ENCODE measurements at places on chromosomes 2 and 18. TPM values are rescaled to one million over a fixed set of nuclear protein-coding genes. Genes with fewer than 3 reads are reported as not detected.

DNA sequence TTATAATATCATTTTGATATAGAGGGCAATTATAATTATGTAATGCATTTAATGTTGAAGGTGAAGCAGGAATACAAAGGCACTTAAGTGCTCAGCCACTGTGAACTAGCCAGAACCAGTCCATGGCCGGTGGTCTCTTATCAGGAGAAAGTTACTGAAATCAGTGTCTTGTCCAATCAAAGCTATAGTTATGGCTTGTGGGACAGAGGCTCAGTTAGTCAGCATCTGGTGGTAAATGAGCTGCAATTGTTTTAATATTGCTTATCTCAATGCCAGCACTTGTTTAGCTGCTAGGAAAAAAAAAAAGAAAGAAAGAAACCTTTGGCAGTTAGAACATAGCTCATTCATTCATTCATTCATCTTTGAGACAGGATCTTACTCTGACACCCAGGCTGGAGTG, 3.8 kb upstream of the ALS2 start:
- peaks cover 19% of the 10 kb centered on the region for H3K4me1 ChIP-seq
- H3K4me3 ChIP-seq = no peak overlapping the region
- no peaks in the 10 kb centered on the region for H3K36me3 ChIP-seq
- no peak for DNase-seq

DNA sequence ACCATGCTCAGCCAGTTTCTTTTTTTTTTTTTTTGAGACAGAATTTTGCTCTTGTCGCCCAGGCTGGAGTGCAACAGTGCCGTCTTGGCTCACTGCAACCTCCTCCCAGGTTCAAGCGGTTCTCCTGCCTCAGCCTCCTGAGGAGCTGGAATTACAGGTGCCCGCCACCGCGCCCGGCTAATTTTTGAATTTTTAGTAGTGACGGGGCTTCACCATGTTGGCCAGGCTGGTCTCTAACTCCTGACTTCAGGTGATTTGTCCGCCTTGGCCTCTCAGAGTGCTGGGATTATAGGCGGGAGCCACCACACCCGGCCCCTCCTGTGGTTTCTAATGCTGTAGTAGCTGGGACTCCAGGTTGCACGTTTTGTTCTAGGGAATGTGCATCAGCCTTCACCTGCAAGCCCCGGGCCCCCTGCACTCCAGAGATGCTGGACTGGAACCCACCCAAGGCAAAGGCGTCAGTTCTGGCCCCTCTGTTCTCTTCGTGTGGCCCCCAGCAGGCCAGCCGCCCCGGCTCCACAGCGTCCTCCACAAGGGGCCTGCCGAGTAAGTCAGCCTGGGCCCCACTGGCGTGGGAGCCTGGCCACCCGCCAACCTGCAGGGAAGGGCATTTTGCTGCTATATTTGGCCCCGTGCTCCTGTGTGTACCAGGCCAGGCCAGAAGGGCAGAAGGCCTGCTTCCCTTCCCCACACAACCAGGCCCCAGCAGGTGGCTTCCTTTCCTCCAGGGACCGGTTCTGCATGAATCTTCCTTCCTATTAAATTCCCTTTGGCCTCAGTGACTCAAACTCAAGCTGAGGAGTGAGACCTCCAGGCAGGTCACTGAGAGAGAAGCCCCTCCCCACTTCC, 25.7 kb upstream of the B3GNT7 start:
- no peaks in the 10 kb centered on the region for H3K36me3 ChIP-seq
- H3K4me3 ChIP-seq = no peak overlapping the region

DNA sequence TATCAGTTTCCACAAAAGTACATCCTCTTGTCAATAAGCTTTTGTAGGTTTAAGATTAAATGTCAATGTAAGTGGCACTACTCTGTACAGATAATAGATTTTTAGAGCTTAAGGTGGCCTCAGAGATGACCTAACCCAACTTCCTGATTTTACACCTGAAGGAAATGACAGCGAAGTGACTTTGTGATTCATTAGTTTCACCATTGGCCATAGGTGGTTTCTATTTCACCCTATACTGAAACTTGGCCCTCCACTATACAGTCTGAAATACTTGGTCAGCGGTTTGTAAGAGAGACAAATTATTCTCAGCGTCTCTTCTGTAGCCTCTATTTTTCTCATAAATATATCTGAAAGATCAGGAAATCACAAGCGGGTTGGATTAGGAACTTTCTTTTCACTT, 330.4 kb upstream of the FAM98A start:
- peaks cover 2% of the 10 kb centered on the region for H3K36me3 ChIP-seq
- no peak for DNase-seq
- peaks cover 3% of the 10 kb centered on the region for H3K4me1 ChIP-seq

DNA sequence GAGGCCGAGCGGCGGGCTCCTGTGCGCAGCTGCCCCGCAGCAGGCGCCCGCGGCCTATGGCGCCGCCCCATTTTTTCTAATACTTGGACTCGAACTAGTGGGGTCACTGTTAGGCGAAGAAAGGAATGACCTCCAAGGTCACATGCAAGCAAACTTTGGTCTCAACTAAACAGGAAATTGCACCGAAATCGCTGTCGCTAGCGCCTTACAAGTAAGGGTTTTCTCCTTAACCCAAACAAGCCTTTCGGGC, 339 bp downstream of the ACAA2 start:
- H3K27ac ChIP-seq = peak overlapping the region; percentile 99
- peak overlapping the region; percentile 99 for H3K4me3 ChIP-seq
- no peaks in the 10 kb centered on the region for H3K27me3 ChIP-seq
- H3K36me3 ChIP-seq = peaks cover 42% of the 10 kb centered on the region
- peaks cover 42% of the 10 kb centered on the region for H3K4me1 ChIP-seq

DNA sequence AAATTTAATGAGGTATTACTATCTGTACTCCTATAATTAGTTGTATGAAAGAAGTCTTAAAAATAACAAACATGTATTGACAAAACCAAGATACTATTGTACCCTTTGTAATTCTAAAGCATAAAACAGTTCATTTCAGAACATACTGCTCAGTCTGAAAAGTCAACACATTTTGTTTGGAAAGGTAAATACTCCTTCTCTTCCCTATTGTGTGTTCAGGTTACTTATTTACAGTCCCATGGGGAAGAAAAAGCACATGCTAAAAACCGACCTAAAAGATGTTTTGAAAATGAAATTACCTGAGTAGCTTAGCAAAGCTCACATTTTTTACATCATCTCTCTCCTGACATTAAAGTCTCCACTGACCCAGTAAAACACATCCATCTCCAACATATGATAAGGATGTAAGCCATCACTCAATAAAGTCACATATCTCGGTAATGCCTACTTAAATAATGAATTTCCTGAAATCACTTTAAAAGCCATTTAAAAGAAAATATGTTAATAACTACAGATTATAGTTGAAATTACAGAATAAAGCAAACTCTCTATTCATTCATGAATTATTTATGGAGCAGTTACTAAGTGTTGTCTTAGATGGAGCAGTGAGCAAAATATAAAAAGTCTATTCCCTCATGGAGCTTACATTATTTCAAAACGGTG, 75.6 kb upstream of the FZD5 start:
- H3K4me1 ChIP-seq = peaks cover 12% of the 10 kb centered on the region
- no peak overlapping the region for H3K4me3 ChIP-seq
- H3K27me3 ChIP-seq = no peaks in the 10 kb centered on the region
- DNase-seq = no peak

DNA sequence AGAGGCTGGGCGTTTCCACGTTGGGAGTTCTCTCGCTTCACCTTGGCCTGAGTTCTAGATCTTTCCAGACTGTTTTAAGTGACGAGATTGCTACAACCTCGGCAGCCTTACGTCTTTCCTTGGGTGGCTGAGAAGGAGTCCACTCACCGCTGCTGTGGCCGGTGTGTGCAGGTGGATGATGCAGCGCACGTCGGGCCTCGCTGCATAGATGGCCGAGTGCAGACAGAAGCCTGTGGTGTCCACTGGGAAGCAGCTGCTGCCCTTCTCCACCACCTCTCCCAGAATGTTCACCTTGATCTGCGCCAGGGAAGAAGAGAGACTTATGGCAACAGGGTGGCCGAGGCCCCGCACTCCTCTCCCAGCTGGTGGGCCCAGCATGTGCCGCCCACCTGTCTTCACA, 75.7 kb downstream of the ADD2 start:
- H3K4me3 ChIP-seq = no peak overlapping the region
- H3K27me3 ChIP-seq = no peaks in the 10 kb centered on the region
- no peaks in the 10 kb centered on the region for H3K4me1 ChIP-seq
- peaks cover 12% of the 10 kb centered on the region for H3K36me3 ChIP-seq

Gene SERPINB5
- not detected for total RNA-seq

Gene CABYR
- total RNA-seq = 1.9 TPM

Gene DSC3
- 0.56 TPM for total RNA-seq

Gene EPAS1
- total RNA-seq = 0.78 TPM
